ENCODE measurements at places on chromosomes 4 and X.

DNA sequence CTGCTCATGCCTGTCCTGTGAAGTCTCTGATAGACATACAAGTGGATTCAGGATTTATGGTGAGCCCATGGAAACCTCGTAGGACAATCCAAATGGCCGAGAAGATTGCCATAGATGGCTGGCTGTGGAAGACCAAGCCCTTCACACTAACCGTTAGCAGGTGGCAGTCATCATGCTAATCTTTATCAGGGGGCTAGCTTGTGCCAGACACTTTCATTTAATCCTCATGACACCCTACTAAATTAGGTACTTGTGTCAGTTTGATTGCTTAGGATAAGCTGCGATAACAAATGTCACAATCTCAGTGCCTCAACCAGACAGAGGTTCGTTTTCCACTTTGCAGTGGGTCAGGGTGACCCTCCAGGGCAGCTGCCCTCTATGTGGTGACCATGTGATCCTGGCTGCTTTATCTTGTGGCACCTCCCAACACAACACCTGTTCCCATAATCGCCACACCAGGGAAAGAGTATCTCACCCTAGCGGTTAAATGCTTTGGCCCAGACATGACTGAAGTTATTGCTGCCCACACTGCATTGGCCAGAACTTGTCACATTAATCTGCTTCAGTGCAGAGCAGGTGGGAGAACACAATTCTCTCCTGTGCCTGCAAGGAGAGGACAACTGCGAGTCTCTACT lies 60.8 kb downstream of the REPS2 start:
- no peak for DNase-seq

GRCh38 chrX:53156207-53156596 lies 62.3 kb downstream of the KANTR start:
- no peak for DNase-seq

- DNase-seq: no peak
Measured at GRCh38 chr4:112952313-112952700, 97.1 kb upstream of the ANK2 start.

- DNase-seq: no peak
Measured at GRCh38 chrX:149469406-149469805, 35.7 kb downstream of the IDS start.

- no peak for DNase-seq
Measured at GRCh38 chr4:29309050-29309449, 1411.1 kb upstream of the PCDH7 start.

DNA sequence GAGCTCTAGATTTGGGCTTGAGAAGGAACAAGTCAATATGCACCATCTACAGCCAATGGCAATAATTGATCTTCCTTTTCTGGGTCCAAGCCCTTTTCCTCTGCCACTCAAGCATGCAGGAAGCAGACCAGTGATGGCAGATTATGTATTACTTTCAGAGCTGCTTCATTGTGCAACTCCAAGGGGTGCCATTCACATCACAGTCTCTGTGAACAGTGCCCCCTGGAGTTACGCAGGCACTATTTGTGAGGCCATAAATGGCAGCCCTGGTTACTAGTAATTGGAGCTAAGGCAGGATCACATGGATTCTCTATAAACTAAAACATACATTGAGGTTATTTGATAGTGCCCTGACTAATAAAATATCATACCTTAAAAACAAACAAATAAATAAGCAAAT lies 313.4 kb upstream of the SLC7A11 start:
- no peak for DNase-seq

DNA sequence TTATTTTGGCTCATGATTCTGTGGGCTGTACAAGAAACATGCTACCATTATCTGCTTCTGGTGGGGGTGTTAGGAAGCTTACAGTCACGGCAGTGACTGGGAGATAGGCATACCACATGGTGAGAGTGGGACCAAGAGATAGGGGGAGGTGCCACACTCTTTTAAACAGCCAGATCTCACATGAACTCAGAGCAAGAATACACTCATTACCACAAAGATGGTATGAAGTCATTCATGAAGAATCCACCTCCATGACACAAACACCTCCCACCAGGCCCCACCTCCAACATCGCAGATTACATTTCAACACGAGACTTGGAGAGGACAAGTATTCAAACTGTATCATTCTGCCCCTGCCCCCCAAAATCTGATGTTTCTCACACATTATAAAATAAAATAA lies 2396.7 kb downstream of the PCDH7 start:
- no peak for DNase-seq

DNA sequence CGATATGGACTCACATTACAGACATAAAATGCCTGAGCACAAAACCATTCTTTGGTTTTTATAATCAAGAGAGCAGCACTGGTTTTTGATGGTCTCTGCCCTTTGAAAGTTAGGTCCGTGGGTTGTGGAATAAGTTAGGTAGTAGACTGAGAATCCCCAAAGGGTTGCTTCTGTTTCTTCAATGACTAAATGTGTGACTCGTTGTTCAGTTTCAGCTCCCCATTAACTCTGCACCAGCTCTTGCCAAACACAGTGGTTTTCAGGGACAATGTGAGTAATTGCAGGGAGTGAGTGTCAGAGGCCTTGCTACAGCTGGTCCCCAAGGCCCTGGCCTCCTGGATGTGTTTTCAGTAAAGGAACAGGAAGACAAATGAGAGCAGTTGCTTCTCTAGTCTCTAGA lies 24.8 kb downstream of the SMIM20 start:
- no peak for DNase-seq

DNA sequence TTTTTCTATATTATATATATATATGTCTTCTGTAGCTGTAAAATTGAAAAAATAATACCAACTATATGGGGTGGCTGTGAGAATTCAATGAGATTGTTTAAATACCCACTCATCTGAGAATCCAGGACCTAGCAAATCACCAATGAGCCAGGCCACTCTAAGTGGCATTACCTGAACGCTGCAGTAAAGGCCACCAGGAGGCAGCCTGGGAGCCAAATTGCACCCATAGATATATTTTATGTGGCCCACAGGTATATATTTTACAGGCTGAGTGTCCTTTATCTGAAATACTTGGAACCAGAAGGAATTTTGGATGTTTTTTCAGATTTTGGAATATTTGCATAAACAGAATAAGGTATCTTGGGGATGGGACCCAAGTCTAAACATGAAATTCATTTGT lies 58.2 kb upstream of the C4orf50 start:
- DNase-seq: no peak

- DNase-seq: peak; percentile 21
Measured at GRCh38 chrX:47030339-47030738, 47.9 kb upstream of the RGN start.

GRCh38 chr4:61004651-61005170 lies 195.4 kb upstream of the ADGRL3 start:
- no peak for DNase-seq

GRCh38 chr4:167838686-167839085 lies 253.7 kb upstream of the ANXA10 start:
- DNase-seq: no peak

DNA sequence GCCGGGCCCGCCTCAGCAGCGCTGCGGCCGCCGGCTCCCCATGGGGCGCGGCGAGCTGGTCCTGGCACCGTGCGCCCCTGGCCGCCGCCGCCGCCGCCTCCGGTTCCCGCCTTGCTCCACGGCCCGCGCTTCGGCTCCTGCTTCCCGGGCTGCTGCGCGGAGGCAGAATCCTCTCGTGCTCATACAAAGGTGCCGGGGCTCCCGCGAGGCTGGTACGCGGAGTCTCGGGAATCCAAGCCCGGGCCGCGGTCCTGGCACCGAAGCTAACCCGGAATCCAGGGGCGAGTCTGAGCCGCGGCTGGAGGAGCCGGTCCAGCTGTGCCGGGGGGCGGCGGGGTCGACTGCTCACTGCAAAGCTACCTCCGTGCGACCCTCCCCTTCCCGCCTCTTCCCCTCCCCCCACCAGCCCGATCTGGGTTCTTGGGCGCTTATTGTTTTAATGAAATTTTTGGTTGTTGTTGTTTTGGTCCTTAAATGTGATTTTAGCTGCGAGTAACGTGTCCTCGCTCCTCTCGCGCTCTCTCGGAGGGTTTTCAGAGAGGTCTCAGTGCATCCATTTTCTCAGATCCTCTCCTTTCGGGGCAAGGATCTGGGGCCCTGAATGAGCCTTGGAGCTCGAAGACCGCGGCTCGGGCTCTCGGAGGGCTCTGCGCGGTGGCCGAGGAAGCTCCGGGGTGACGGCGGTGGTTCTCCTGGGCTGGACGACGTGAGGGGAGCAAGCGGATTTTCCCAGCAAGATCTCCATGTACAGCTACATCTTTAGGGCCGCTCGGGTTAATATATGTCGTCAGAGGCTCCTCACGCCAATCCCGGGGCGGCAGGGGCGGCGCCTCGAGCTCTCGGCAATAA lies at the start of gene HAND2:
Gene HAND2, minus strand, starts transcription at position 753 of the 849 bp plus-strand sequence. CDS start 940 bp downstream, outside the sequence.
- no peak for DNase-seq

DNA sequence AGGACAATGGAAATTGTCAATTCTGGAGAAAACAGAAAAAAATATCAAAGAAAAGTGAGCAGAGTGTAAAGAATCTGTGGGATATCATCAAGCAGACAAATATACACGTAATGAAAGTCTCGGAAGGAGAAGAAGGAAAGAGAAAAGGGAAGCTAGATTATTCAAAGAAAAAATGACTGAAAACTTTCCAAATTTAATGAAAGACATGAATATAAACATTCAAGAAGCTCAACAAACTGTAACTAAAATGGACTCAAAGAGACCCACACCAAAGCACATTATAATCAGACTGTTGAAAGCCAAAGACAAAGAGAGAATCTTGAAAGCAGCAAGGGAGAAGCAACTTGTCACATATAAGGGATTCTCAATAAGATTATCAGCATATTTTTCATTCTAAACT lies 28.3 kb downstream of the PARM1 start:
- no peak for DNase-seq

DNA sequence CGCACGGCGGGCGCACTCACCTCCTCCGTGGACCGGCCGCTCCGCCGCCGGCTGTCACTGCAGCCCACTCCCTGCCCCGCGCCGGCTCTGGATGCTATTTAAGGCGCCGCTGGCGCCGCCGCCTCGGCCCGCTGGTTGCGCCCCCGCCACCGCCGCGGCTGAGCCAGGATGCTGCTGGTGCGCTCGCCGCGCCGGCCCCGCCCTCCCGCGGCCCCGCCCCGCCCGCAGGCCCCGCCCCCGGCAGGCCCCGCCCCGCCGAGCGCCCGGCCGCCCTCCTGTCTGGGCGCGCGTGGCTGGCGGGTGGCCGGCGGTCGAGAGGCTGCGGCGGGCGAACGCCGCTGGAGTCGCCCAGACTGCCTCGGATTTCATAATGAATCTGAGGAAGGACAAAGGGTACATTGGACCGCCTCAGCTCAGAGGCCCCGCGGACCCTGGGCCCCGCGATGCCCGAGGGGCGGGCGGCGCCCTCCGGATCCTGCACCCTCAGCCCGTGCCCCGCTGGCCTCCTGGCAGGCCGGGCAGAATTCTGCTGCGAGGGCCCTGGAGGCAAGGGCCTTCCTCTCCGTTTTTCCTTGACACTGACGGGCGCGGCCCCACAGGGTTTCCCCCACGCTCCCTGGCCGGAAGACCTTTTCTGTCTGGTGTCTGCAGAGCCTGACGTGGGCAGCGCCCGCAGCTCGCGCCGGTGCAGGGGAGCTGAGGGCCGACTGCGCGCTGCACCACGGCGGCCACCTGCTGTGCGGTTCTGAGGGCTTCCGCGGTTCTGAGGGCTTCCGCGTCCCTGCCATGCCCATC lies at the start of gene ACSL1:
Gene ACSL1, minus strand, starts transcription at position 73 of the 795 bp plus-strand sequence. CDS start 22,454 bp downstream, outside the sequence.
- peak; percentile 73 for DNase-seq

DNA sequence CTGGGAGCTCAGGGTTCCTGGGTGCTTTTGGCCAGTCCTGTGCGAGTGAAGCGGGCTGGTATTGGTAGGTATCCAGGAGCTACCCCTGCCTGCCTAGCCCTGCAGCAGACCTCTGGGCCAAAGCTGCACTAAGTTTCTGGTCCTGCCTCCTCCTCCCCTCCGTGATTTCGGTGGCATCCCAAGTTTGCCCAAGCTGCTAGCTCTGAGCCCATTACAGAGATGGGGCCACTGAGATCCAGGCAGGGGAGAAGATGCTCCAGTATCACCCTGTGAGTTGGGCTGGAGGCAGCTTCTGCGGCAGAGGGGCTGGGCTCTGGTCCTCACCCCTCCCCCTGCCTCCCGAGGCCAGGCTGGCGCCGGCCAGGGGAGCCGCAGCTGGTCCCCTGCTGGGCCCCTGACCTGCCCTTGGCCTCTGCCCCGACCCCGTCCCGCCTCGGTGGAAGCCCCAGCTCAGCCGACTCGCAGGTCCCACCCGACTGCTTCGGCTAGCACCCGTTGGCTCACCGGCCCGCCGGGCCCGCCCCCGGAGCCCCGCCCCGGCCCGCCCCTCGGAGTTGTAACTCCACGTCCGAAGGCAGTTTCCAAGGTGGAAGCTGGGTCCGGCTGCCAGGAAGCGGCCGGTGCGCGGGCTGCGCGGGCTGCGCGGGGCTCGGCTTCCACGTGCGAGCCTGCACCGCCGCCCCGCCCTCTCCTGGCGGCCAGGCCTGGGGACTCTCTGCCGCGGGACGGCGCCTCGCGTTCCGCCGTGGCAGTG lies at the start of gene DUSP9:
Gene DUSP9, plus strand, starts transcription at position 584 of the 754 bp plus-strand sequence. CDS start 751 bp downstream, outside the sequence.
- DNase-seq: no peak

- no peak for DNase-seq
Measured at GRCh38 chr4:54999003-54999402, 126.4 kb downstream of the KDR start.

- peak; percentile 1 for DNase-seq
Measured at GRCh38 chrX:100674705-100675104, 30.7 kb downstream of the SRPX2 start.

GRCh38 chr4:8706216-8707044 lies 113.9 kb downstream of the CPZ start:
- no peak for DNase-seq

- no peak for DNase-seq
Measured at GRCh38 chr4:97185233-97185632, 958.0 kb downstream of the STPG2 start.

- no peak for DNase-seq
Measured at GRCh38 chr4:43853565-43854264, 594.9 kb downstream of the KCTD8 start.

- no peak for DNase-seq
Measured at GRCh38 chr4:110159541-110159940, 38.9 kb downstream of the ELOVL6 start.

DNA sequence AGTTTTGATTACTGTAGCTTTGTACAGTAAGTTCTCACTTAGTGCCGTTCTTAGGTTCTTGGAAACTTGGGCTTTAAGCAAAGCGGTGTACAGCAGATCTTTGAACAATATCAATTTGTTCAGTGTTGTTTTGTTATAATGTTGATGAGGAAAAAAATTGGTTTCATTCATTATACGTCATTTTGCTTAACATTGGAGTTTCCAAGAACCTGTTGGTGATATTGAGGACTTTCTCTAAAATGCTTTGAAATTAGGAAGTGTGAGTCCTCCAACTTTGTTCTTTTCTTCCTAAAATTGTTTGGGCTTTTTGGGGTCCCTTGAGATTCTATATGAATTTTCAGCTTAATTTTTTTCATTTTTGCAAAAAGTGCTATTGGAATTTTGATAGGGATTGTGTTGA lies 49.1 kb downstream of the STAG2 start:
- DNase-seq: no peak

DNA sequence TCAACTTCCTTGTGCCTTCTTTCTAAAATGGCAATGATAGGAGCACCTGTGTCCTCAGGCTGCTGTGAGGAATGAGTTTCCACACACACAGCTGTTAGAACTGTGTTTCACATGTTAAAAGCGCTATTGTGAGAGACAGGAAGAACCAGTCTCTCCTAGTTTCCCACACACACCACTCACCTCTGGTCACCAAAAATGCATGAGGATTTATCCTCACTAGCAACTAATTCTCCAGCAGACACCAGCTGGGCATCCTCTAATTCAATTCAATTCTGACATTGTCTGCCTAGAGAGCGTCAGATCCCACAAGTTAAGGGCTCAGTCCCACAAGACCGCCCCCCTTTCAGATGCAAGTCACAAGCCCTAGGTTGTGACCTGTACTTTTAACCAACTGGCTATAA lies 29.0 kb upstream of the SLC2A9 start:
- no peak for DNase-seq

- DNase-seq: no peak
Measured at GRCh38 chr4:79862821-79863220, 210.2 kb downstream of the ANTXR2 start.

Data from CD4-positive, alpha-beta T cell treated with Interleukin-4 for 4 hours (primary cell).